ENCODE measurements at places on chromosomes 11 and 22.
A peak's percentile ranks its signal among the peaks of the same experiment; 100 is the strongest.

- no peak for DNase-seq
Measured at GRCh38 chr11:3229673-3230630, 2.3 kb downstream of the MRGPRE start.

DNA sequence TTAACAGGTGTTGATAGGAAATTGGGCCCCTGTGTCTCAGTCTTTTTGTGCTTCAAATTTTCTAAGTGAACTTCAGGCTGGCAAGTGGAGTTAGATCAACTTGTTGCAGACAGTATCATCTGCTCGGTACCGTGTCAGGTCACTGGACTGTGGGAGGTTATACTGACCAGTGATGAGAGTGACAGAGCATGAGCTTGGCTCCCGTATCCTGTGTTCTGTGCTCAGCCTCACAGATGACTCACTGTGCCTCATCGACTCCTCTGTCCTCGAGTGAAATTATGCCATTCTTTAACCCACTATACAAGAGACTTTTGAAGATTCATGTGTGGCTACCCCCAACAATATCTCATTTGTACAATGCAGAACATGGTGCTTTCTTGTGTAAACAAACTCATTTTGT, 7.9 kb downstream of the GRAP2 start:
- DNase-seq = peak; percentile 54

- DNase-seq = no peak
Measured at GRCh38 chr11:62400760-62401159, 18.1 kb upstream of the SCGB1A1 start.

- no peak for DNase-seq
Measured at GRCh38 chr11:28606930-28607329, 498.7 kb downstream of the METTL15 start.

GRCh38 chr11:23995891-23996290, 501.0 kb upstream of the LUZP2 start:
- DNase-seq = no peak

DNA sequence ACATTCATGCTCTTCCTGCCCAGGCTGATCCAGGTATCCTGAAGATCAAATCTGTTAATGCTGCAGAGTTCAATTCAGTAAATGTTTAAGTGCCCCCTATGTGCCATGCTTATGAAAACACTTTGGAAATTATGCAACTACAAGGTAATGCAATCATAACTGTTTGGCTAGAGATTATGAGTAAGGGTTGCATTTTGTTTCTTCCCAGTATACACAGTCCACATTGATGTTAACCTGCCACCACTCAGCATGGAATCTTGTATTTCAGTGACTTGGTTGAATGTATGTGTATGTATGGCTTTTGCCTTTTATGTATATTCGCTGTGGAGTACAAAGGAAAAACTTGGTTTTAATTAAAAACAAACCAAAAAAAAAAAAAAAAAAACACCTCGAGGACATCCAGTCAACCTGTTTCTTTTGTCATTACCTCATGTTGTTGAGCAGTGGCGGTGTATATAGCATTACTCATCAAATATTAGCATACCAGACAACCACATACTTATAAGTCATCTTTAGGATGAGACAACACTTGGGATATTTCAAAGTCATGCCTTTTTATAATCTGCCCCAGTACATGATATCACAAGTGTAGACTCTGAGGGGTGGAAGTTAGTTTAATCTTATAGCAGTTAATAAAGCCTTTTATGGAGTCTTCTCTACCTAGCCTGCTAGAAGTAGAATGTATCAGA, 86.1 kb upstream of the HORMAD2 start:
- DNase-seq = no peak

DNA sequence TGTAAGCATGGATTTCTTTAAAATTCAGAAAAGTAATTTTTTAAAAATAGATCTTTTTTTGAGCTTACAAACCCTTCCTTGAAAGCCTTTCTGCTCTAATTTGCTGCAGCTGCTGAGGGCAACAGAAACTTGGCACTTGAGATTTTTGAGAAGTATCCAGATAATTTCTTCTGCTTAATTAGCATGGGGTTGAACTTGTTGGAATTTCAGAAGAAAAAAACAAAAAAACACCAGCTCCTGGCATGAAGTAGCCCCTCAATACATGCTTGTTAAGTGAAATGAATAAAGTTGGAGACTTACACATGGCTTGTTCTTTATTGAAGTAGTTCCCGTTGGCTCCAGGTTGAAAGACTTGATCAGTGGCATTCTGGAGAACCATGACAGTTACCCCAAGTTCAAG, 331.4 kb upstream of the RAG2 start:
- DNase-seq = no peak

DNA sequence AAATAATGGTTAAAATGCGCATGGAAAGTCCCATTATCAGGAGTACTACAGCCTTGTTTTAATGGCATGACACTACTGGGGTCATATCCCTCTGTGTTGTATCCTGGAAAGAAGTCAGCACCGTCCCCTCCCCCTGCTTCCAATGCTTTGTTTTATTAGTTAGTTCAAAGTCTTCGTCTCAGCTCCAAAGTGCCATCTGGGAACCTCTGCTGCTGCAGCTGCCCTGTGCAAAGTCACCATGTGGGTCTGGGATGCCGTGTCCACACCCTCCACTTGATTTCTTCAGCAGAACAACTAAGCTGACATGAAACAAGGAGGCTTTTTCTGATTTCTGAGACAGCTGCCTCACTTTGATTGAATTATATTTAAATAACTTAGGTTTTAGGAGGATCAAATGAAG, 29.5 kb upstream of the NCAM1 start:
- DNase-seq = no peak

DNA sequence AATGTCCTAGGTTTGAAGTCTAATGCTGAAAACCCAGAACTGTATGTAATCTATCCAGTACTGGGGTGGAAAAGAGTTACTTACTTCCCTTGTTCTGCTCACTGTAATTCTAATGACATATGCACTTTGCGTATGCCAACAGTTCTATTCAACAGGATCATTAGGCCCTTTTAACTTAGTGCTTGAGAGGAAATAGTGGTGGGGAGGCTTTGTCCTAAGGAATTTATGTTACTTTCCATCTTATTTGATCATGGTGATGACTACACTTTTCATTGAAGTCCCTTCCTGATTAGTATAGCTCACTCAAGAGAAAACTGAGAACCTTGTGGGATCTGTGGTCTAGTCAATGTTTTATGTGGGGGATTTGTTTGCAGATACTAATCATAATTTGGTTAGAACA, 348.2 kb downstream of the GUCY1A2 start:
- DNase-seq = no peak

DNA sequence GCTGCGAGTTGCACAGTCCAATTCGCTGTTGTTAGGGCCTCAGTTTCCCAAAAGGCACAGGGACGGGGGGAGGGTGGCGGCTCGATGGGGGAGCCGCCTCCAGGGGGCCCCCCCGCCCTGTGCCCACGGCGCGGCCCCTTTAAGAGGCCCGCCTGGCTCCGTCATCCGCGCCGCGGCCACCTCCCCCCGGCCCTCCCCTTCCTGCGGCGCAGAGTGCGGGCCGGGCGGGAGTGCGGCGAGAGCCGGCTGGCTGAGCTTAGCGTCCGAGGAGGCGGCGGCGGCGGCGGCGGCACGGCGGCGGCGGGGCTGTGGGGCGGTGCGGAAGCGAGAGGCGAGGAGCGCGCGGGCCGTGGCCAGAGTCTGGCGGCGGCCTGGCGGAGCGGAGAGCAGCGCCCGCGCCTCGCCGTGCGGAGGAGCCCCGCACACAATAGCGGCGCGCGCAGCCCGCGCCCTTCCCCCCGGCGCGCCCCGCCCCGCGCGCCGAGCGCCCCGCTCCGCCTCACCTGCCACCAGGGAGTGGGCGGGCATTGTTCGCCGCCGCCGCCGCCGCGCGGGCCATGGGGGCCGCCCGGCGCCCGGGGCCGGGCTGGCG, at the start of gene BCR:
Gene BCR, plus strand, starts transcription at position 209 of the 592 bp plus-strand sequence. CDS start 452 bp downstream, outside the sequence.
- DNase-seq = peak; percentile 54

GRCh38 chr11:28833169-28833568, 725.0 kb downstream of the METTL15 start:
- no peak for DNase-seq

GRCh38 chr11:121451178-121451985, 732 bp upstream of the SORL1 start:
- DNase-seq = no peak

- DNase-seq = no peak
Measured at GRCh38 chr11:34719303-34719848, 98.5 kb downstream of the EHF start.

DNA sequence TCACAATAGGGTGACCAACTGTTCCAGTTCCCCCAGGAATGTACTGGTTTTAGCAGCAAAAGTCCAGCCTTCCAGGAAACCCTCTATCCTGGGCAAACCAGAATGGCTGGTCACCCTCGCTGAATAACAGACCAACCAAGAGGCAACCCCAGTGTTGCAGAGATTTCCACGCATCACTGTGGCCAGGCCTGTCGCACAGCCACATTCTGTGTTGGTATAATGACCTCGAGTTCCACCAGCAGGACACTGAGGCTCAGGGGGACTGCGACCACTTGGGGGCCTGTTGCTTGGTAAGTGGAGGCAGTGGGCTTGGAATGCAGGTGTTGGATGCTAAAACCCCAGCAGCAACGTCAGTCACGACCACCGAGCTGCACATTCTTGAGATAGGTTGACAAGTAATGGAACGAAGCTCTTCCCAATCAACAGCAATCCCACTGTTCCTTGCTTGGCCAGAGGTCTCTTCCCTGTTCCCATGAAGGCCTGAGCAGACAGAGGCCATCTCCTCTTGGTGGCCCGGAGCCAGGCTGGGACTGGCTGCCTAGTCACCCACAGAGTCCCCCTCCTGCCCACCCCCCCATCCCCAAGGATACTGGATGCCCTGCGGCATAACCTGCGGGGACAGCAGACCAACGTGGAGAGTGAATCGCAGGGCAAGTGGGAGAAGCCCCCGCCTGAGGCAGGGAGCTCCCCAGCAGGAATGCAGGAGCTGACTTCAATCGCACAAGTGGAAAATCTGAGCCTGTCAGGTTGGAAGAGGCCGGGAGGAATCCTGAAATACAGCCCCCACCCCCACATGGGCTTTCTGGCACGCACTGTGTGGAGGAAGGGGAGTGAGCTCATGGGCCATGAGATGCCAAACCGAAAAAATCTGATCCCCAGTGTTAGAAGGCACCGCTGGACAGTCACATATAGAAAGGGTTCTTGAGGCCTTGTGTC, 43.4 kb upstream of the MN1 start:
- DNase-seq = no peak

DNA sequence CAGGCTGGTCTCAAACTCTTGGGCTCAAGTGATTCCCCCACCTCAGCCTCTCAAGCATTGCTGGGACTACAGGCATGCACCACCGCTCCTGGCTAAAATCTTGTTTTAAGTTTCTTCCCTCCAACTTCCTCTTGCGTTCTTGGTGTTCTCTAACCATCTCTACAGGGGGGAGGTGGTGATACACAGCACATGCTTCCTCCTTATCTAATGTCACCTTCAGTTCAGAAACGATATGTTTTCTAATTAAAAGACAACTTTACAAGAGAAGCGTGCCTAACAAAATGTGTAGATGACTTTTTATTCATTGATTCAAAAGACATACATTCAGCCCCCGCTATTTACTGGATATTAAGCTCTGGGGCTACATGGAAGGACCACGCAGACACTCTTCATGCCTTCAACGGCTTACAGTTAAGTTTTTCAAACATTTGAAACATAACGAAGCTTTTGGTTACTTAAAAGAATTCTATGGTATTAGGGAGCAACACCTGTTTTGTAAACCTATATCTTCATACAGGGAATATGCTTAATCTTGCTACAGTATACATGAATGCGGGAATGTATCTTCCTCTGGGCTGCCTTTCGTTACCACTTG, 933 bp upstream of the DLAT start:
- DNase-seq = no peak

- DNase-seq = no peak
Measured at GRCh38 chr11:12524865-12525264, 147.5 kb downstream of the PARVA start.

GRCh38 chr11:108148556-108148955, 27.2 kb downstream of the ACAT1 start:
- DNase-seq = no peak
